HAP-1 (cell line): ENCODE measurements at places on chromosomes 13 and 19.

- DNase-seq, result no peak
Observed at GRCh38 chr13:36098080-36098479, 33.1 kb downstream of the DCLK1 start.

DNA sequence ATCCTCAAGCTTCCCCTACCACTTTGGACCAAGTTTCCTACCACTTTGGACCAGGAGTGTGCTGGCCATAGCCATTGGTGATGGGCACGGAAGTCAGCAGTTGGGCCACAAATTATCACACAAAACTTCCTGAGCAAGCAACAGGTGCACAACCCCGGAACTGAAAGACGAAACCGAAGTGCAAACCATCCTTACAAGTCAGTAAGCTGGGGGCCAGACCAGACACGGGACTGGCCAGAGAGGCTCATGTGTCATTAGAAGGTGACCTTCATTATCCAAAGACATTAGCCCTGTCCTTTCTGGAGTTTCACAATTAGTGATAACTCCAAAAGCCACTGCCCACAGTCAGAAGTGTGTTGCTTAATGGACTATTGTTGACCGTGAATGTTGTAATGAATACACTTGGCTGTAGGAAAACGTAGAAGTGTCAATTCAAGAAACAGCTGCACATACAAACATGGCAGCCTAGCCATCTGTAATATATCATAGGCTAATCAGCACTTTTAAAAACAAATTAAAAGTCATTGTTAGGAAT, 244.1 kb upstream of the IRS2 start:
- no peak for DNase-seq

DNA sequence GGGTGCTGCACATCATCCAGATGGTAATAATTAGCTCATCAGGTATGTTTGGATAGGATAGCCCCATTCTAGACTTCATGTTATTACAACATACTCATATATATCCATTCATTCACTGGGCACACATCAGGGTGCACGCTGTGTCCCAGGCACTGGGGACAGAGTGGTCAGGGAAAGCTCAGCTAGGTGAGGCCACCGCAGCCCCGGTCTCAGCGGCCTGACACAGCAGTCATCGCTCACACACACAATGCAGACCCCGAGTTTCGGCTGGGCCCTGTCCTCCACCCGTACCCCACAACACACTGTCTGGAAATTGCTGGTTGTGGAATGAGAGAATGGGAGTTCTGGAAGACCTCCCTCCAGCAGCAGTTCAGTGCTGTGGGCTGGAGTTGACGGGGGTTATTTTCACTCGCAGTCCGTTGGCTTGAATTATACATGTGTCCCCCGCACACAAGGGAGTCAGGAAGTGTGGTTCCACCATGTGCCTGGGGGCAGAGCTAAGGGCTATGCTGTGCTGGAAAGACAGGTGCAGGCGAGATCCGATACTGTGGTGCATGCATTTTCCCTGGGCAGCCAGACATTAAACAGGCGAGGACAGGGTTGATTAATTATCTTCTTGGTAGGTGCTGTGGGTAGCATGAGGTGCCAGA, 257.6 kb downstream of the TEX29 start:
- no peak for DNase-seq

GRCh38 chr13:91189506-91189905, 158.0 kb upstream of the MIR17HG start:
- no peak for DNase-seq

- DNase-seq, result no peak
Observed at GRCh38 chr19:16024266-16025107, 51.8 kb upstream of the TPM4 start.

- peak; percentile 63 for DNase-seq
Observed at GRCh38 chr19:42184401-42184861, 33.0 kb downstream of the DEDD2 start.

DNA sequence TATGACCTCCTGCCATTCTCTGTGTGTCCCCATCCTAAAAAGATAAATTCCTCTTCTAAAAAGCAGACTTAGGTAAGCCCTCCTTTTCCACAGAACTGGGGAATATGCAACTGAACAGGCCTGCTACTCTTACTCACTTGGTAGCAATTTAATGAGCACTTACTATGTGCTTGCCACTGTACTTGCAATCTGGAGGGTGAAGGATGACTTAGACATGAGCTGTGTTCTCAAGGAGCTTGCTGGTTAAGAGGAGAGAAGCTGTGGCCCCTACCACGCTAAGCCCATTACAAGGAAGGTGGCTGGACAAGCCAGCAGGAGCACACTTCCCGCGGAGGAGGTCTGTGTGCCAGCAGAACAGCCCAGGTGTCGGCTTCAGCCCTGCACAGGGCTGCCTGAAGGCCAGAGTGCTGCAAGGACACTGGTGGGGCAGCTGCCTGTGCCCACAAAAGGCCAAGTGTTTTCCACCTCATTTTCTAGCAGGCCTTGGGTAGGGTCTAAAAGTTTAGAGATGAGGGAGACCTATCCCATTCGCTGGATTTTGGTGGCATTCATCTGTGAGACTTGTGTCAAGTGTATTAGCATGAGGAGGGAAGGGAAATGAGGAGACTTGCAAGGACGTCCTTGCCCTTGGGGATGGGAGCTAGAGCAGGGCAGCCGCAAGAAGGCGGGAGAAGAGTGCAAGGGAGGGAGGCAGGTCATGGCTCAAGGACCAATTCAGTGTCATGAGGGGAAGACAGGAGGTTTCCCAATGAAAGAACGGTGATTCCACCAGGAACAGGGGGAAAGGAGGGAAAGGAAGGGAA, 52.0 kb downstream of the COL4A1 start:
- DNase-seq, result no peak

GRCh38 chr19:38676023-38676877, 28.8 kb downstream of the ACTN4 start:
- DNase-seq, result no peak

GRCh38 chr13:109647699-109648098, 138.7 kb downstream of the IRS2 start:
- no peak for DNase-seq

DNA sequence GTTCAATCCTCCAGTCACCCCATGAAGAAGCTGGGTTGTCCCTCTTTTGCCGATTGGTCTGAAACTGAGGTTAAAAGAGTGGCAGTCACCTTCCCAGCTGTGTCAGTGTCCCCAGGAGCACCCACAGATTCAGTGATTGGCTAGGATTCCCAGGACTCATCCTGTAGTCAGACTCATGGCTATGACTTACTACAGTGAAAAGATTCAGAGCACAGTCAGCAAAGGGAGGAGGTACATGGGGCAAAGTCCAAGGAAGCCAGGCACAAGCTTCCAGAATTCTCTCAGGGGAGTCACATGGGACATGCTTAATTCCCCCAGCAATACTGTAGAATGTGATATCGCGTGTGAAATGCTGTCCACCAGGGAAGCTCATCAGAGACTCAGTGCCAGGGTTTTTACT, 14.2 kb downstream of the ZNF473 start:
- no peak for DNase-seq

DNA sequence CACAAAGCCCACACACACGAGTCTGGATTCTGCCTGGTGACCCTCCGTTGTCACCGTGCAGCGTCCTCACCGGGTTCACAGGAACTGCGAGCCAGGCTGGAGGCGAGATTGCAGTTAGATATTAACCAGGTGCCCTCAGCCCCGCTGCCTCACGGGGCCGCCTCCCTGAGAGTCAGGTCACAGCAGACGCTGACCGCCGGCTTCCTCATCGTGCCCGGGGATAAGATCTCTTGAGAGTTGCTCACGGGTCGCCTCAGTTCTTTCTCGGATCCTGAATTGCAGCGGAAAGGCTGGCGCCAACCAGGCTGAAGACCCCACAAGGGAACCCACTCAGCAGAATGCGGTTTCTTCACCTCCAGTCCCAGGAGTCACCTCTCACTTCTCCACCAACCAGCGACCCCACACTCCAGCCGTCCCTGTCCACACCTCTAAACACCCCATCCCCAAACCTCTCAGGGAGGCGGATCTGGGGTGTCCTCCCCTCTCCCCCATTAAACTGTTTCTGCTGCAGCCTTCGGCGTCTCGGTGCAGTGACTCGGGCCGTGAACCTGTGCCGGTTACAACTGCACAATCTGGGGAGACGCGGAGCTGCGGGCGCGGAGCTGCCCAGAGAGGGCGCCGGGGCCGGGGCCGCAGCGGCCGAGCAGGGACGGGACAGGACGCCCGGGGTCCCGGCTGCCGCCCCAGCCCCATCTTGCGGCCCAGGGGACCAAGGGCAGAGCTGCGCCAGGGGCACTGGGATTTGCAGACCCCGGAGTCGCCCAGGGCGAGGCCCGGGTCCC, 591 bp downstream of the ZNF823 start:
- DNase-seq, result peak; percentile 60

DNA sequence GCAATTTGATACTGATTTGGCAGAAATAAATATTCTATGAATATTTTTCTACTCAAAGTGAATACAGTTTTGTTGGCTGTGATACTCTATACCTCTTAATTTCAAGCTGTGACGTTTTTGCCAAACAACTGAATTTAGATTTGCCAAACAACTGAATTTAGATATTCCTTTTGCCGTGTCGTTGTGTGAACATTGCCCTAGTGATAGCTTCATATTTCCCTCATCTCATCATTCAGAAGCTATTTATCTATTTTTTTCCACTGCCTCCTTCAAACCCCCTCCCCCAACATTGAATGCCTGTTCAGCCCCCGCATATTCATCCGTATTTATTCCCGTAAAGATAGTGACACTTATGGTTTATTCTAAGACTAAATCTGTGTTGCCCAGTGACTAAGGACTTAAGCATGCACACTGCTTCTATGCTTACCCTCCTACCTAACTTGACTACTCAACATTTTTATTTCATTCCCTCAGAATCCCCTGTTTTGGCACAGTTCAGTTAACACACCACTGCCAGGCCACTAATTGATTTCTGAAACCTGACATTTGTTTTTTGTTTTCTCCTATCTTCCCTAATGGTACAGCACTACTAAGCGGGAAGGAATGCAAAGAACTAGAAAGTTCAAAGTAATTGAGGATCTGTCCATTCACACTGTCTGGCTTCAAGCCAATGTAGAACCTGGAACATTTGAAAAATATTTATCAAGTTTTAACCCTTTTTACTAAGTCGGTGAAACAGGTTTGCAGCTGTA, 2.8 kb upstream of the KLF5 start:
- peak; percentile 72 for DNase-seq

GRCh38 chr19:58317476-58318072, 9.2 kb upstream of the ZSCAN22 start:
- DNase-seq, result peak; percentile 55

DNA sequence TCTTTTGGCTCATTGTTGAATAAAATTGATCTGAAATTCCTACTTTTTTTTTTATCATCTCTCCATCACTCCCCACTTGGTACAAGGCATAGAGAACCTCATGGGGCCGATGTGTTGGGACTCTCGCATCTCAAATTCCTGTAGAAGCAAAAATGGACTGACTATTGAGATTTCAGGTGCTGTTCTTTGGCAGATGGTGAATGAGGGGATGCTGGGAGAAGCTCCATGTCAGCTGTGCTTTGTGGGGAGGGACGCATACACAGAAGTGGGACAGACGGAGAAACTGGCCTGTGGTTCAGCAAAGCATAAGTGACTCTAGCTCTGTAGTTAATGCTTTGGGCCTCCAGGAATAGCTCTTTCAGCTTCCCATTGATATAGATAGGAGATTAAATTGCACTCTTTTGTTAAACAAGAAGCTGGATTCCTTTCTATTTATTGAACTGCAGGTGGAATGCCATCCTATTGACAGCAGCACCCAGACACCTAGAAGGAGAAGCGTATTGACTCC, 194.5 kb upstream of the RNF113B start:
- no peak for DNase-seq

GRCh38 chr19:38565691-38566105, 52.1 kb downstream of the MAP4K1 start:
- no peak for DNase-seq

DNA sequence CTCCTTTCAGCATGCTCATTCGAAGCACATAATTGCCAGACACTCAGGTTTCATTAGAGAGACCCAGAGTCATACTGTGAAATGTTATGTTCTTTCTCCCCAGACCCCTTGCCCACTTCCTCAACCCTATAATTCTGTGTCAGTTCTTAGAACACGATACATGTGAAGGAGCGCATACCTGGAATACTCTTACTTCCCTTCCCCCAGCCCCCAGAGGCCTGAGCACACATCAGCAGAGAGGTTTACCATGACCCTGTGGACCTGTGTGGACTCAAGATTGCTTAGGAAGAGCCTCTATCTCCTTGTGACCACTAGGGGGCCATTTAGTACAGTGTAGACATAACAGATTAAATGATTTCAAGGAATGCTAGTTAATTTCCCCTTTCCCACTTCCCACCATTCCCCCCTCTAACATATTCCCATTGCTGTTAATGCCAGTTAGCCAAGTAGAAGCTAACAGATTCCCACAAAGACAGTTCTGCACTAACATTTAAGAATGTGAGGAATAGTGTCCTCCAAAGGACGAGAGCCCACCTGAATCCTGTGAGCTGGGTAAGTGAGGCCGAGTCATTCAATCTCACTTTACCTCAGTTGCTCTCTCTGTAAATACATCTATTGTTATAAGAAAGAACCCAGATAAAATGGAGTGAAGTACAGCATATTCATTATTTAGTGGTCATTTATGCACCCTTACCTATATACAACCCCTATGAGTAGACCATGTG, 154.2 kb upstream of the MAB21L1 start:
- DNase-seq, result peak; percentile 50

DNA sequence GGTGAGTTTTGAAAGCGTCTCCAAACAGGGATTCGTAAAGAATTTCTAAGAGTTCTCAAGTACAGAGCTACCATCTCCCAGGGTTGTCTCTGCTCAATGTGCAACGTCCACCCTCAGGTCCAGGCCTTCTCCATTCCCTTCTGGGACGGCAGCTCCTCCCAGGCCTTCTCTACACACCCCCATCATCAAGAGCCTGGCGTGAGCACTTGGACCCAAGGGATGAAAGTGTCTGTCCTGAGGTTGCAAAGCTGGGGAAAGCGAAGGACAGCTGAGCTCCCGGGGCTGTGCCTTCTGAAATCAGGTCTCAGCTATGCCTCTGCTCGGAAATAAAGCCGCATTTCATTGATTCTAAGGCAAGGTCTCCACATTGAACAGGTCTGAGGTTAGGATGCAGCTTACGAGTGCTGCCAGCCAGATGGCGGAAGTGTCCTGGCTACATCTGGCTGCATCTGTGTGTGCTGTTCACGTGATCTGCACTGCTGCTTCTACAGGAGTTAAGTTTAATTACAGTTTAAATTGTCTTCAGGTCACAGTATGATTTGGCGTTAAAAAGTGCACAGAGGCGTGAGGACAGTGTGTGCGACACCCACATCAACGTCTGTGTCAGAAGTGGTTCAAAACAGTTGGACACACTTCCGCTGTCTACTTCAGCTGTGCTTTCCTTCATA, 27.0 kb upstream of the MIER2 start:
- DNase-seq, result no peak

DNA sequence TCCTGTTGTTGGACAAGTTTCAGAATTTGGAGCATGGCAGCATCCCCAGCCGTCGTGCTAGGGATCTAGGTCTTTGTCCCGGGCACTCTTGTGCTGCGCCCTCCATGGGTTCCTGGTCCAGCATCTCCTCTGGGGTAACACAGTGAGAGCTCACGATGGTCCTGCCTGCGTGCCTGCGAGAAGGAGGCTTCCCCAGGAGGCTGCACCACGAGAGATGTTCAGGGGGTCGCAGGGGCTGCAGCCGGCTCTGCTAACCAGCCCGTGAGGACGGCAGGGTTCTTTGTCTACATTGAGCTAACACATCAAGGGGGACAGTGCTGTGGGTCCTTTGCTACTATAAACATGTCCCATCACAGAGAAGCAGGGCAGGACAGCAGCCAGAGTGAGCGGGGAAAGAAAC, 103.9 kb upstream of the SOX1 start:
- no peak for DNase-seq

GRCh38 chr13:99965329-99966000, 6.1 kb downstream of the ZIC5 start:
- DNase-seq, result no peak

GRCh38 chr13:78897200-78897599, 238.2 kb upstream of the OBI1 start:
- no peak for DNase-seq
